Cortex of kidney (tissue), 1 donor: ENCODE measurements at places on chromosomes 5 and 9.

DNA sequence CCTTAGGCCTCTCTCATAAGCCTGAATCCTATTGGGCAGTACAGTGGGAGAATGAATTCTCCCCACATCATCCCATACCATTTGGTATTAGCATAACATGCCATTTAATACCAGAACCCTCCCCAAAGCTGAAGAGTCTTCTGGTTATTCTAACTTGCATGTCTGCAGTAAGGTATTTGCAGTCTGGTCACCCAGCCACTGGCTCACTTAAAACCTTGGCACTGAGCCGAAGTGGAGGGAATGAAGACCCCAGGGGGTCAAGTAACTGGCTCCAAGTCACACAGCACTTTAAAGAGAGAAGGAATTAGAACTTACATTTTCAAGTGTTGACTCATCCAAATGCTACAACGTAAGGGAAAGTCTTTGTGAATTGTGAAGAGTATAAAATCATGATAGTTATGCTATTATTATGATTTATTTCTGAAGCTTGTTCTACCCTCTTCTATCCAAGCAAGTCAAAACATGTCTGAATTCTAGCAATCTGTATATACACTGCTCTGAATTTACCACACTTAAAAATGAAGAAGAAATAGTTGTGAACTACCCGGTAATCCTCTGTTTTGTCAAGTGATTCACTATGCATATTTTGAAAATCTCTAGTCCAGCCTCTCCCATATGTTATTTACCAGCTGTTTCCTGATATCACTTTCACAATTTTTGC is 28.5 kb downstream of the GLRA1 start:
- no peak for DNase-seq

- no peak for DNase-seq
These were observed 29.0 kb downstream of the SARDH start for GRCh38 chr9:133709015-133709611.

GRCh38 chr5:74206579-74207550 is 433.7 kb downstream of the ENC1 start:
- DNase-seq: no peak

- DNase-seq: no peak
These were observed 355.7 kb upstream of the IRX2 start for GRCh38 chr5:3107156-3107611.

- DNase-seq: no peak
These were observed 843.9 kb upstream of the DMAC1 start for GRCh38 chr9:8643464-8643863.

DNA sequence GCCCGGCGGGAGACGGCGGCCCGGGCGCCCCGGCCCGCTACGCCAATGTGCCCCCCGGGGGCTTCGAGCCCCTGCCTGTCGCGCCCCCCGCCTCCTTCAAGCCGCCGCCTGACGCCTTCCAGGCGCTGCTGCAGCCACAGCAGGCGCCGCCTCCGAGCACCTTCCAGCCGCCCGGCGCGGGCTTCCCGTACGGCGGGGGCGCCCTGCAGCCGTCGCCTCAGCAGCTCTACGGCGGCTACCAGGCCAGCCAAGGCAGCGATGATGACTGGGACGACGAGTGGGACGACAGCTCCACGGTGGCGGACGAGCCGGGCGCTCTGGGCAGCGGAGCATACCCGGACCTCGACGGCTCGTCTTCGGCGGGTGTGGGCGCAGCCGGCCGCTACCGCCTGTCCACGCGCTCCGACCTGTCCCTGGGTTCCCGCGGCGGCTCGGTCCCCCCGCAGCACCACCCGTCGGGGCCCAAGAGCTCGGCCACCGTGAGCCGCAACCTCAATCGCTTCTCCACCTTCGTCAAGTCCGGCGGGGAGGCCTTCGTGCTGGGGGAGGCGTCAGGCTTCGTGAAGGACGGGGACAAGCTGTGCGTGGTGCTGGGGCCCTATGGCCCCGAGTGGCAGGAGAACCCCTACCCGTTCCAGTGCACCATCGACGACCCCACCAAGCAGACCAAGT is 723 bp downstream of the SNX18 start:
- DNase-seq: no peak

- DNase-seq: no peak
These were observed 92.5 kb downstream of the MSX2 start for GRCh38 chr5:174816858-174817257.

GRCh38 chr9:128940946-128941755 is 6.3 kb downstream of the DOLK start:
- DNase-seq: no peak

DNA sequence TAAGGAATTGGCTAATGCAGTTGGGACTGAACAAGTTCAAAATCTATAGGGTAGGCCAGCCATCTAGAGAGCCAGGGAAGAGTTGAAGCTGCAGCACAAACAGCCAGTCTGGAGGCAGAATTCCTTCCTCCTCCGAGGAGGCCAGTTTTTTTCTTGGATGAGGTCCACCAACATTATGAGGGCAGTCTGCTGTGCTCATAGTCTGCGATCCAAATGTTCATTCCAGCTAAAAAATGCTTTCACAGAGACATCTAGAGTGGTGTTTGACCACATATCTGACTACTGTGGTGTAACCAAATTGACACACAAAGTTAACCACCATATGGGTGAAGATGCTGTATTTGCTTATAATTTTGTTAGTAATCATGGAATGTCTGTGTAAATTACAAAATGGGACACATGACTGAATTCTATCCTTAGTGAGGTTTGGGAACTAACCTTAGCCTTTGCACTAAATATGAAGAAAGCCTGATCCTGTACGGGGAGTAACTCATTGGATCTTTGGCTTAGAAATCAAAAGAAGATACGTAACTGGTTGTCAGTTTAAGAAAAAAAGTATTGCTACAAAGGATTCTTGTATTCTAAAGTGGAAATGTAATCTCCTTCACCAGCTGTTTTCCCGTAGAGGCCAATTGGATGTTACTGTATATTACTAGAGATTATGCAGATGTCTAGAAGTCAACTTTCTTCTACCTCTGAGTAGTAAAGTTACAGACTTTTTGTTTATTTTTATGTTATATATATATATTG is 70.6 kb downstream of the SPIN1 start:
- no peak for DNase-seq

DNA sequence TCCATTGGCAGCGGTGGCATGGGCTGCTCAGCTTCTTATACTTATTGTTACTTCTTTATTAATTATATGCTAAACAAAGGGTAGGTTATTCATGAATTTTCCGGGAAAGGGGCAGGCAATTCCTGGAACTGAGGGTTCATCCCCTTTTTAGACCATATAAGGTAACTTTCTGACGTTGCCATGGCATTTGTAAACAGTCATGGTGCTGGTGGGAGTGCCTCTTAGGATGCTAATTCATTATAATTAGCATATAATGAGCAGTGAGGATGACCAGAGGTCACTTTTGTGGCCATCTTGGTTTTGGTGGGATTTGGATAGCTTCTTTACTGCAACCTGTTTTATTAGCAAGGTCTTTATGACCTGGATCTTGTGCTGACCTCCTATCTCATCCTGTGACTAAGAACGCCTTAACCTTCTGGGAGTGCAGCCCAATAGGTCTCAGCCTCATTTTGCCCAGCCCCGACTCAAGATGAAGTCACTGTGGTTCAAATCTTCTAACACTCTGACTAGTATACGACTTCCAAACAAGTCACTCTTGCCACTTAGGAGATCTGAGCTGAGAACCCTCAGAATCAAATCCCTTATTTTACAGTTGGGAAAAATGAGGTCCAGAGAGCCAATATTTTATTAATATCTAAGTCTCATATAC is 237.5 kb downstream of the TRIM32 start:
- DNase-seq: no peak

GRCh38 chr5:139960723-139961383 is 82.2 kb downstream of the NRG2 start:
- no peak for DNase-seq

GRCh38 chr9:18261181-18261580 is 212.8 kb upstream of the ADAMTSL1 start:
- no peak for DNase-seq

- no peak for DNase-seq
These were observed 766.1 kb downstream of the IRX1 start for GRCh38 chr5:4361753-4362152.

GRCh38 chr9:109205526-109205925 is 38.5 kb upstream of the FRRS1L start:
- no peak for DNase-seq

DNA sequence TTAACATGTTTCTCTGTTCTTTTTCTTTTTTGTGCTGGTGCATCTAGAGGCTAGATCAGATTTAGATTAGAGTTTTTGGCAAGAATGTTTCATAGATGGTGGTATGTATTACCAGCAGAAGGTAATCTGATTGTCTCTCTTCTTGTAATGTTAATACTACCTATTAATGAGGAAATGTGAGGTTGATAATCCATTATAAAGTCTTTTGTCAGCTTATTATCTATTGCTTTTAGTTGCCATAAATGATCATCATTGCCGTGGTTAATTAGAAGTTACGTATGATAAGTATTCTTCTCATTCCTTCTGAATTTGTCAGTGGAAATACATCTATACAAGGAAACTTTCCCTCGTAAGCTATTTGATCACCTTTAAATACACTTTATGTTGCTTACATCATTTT is 135.0 kb downstream of the PAM start:
- DNase-seq: no peak

GRCh38 chr5:111670826-111671492 is 86.0 kb downstream of the NREP start:
- DNase-seq: no peak

DNA sequence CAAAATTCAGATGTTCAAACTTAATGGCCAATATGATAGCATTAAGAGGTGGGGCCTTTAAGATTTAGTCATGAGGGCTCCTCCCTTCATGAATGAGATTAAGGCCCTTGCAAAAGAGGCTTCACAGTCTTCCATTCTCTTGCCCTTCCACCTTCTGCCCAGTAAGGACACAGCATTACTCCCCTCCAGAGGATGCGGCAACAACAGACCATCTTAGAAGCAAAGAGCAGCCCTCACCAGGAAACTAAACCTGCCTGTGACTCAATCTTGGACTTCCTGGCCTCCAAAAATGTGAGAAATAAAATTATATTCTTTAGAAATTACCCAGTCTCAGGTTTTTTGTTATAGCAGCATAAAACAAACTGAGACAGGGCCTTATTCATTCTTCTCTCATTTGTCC is 8.2 kb downstream of the AP3B1 start:
- DNase-seq: no peak

DNA sequence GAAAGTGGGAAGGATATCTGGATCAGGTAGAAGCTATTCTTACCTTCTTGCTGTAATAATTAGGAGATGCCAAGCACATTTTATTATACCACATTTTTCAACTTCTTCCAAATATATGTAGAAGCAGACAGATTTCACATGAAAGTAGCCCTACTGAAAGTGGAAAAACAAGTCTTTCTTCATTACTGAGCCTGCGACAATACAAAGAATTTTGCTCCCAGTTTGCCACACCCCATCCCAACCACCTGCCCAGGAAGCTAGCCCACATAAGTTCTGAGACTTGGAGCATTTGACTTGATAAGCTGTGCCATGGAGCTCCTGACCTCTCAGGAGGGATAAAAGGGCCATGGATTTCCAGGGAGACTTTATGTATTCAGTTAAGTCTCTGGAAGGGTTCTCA is 249.1 kb upstream of the ADCY2 start:
- DNase-seq: no peak

- no peak for DNase-seq
These were observed 94.2 kb upstream of the MTAP start for GRCh38 chr9:21708260-21708711.

DNA sequence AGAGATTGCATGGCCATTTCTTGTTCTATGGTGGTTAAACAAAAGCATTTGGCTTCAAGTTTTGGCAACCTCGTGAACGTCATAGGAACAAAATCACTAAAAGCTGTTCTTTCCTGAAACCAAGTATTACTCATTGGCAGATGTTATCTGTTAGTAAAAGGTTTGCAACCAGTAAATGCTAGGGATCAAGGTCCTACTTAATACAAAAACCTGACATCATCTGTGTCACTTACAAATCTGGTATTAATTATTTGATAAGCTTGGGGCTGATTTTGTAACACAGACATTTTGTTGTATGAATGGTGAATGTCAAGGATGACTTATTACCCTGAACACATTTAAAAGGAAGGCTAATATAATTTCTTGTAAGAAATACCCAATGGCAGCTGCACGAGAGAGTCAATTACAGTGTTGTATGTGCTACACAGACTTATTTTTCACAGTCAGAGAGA is 486.4 kb upstream of the ZNF608 start:
- DNase-seq: no peak

- no peak for DNase-seq
These were observed 657 bp downstream of the MTRR start for GRCh38 chr5:7869474-7870136.

DNA sequence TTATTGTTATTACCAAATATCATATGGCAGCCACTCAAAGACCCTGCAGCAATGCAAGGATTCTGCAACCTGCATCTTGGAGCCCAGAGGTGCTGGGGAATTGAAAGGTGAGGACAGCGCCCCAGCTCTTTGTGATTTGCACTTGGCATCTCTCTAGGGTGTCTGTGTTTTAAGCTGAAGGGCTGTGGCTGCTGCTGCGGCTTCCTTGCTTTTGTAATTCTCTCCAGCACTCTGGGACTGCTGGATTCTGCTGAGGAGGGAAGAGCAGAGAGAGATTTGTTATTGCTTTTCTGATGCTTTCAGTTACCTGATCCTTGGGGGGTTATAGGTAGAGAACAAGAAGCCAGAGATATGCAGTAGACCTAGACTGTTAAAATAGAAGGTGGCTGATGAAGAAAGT is 562.4 kb downstream of the EBF1 start:
- DNase-seq: no peak

DNA sequence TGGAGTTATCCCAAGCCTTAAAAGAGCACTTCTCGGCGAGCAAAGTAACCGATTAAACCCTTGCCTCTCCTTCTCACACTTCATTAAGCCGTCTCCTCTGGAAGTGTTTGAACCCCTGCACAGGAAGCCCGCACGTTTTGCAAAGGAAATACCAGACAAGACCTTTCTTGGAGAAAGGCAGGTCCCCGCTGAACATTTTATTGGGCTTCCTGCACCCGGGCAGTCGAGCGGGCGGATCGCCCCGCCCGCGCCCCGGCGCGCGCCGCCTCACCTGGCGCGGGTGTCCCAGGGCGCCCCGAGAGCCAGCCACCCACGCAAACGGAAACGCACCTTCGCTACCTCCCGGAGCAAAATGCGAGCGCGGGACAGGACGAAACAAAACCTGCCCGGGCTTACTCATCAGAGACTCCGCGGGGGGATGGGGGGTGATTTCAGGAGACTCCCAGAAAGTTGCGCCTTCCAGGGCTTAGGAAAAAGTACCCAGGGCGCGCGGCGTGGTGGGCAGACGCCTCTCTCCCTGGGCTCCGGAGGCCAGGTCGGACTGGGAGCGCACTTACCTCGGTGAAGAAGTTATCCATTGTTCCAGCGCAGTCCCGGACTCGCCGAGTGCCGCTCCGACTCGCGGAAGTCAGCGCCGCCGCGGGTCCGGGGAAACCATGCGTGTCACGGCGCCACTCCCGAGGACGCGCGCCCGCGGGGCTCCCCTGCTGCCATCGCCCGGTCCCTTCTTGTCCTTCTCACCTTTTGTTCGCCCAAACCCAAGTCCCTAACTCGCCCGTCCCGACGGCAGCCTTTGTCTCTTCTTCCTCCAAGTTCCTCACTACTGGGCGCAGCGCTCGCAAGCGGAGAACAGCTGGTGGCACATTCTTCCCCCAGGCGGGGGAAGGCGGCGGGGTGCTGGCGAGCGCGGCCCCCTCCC is 598 bp downstream of the MYO10 start:
- DNase-seq: no peak
